ENCODE measurements at places on chromosomes 5 and 9.

GRCh38 chr5:41010572-41010971, 60.6 kb downstream of the MROH2B start:
- no peak for DNase-seq

DNA sequence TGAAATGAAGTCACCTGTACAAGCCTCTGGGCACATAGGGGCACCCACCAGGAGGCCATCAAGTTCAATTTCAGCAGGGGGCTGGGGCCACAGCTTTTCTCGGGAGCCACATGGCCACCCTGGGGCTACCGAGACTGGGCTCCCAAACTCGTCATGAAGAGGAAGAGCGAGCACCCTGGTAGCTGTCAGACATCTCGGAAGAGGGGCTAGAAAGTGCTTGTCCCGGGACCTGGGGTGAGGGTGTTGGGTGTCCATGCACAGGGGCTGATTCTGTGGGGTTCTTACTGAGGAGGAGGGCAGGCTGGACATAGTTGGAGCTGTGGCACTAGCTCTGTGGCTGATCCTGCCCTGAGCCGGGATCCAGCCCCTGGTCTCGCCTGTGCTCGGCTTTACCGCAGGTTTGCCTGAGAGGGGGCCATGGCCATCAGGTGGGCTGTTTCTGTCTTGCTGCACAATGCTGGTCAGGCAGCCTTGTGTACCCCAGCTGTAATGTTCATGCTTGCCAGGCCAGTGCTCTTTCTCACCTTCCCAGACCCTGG, 70.3 kb downstream of the PHF2 start:
- no peak for DNase-seq

DNA sequence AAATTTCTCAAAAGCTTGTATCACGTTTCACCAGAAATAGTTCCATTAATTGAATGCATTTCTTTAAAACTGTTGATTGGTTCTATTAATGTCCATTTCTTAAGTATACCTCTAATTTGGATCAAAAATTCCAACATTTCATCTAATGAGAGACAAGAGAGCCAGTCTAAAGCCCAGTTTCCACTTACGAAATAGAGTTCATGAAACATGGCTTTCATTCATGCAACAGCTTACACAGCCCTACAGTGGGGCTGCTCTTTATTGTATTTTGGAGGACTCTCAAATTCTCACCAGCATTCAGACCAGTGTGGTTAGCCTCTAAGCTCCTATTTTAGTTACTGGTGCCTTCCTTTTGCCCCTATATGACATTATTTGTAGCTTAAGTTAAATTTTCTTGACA, 566.9 kb upstream of the RGMB start:
- no peak for DNase-seq

DNA sequence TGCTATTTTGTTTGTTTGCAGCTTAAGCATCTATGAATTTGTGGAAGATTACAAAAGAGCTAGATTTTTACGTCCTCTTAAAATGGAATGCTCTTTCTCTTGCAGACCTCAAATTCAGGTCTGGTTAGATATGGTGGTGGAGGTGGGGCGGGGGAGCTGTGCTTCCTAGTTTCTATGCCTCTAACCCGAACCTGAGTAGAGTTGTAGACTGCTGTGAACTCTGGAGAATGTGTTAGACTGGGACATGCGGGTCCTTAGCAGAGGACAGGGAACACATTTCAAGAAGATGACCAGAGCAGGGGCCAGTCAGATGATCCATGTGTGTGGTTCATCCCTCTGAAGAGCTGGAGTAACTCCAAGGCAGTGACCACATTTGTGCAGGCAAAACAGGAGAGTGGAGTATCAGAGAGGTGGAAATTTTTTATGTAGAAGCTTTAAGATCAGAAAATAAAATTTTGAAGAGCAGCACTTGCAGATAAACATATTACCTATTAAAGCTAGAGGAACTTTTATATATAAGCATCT, 154.9 kb downstream of the FAM174A start:
- DNase-seq = no peak

DNA sequence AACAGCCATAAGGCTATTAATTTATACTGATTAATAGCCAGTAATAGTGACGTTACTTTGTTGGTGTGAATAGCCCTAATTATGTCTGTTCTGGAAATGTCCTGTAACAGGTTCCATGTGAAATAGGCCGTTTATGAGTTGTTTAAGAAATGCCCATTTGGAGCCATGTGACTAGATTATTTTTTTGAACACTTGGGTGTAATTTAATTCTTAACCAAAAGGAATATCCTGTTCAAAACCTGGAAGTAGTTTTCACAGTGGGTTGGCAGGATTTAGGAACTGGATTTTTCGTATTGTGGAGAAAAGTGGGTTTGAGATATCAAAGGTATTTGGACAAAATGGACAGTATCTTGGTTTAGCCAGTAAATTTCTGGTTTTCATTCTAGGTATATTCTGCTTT, 1.3 kb downstream of the TENT2 start:
- no peak for DNase-seq

DNA sequence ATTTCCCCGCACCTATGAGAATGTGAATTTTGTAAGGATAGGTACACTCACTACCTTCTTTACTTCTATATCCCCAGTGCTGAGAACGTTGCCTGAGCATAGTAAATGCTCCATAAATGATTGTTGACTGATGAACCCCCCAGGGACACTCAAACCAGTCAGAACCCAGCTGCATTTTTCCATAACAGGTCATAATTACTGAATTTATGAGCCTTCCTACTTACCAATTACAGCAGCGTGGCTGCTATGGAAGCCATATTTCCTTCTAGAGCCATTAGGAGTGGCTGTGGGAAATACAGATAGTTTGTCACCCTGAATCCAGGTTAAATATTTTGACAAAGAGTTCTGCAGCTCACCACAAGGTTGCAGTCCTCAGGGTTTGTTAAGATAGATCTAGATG, 135.0 kb downstream of the TAF11L14 start:
- DNase-seq = no peak

DNA sequence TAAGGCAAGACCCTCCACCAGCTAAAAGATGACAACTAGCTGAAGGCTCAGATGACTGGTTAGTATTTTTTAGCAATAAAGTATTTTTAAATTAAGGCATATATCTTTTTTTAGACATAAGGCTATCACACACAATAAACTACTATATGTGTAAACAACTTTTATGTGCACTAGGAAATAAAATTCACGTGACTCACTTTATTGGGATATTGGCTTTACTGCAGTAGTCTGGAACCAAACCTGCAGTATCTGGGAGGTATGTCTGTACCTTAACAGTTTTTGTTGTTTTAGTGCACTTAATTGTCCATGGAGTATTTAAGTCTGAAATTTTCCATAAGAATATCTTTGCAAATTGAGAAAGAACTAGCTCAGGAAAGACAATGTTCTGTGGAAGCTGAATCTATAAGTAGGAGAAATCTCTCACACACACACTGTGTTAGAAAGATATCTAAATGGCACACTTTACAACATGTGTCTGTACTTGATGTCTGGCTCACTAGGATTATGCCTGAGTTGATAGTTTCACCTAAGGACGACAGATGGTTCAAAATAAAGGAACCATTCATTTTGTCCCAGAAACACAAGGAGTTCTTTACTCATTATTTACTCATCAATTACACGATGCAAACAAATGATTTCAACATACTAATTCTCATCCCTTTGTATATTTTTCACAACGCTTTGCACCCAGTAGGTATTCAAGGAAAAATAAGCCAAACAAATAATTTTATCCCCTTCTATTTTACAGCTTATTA, 4.6 kb downstream of the RAPGEF6 start:
- no peak for DNase-seq

DNA sequence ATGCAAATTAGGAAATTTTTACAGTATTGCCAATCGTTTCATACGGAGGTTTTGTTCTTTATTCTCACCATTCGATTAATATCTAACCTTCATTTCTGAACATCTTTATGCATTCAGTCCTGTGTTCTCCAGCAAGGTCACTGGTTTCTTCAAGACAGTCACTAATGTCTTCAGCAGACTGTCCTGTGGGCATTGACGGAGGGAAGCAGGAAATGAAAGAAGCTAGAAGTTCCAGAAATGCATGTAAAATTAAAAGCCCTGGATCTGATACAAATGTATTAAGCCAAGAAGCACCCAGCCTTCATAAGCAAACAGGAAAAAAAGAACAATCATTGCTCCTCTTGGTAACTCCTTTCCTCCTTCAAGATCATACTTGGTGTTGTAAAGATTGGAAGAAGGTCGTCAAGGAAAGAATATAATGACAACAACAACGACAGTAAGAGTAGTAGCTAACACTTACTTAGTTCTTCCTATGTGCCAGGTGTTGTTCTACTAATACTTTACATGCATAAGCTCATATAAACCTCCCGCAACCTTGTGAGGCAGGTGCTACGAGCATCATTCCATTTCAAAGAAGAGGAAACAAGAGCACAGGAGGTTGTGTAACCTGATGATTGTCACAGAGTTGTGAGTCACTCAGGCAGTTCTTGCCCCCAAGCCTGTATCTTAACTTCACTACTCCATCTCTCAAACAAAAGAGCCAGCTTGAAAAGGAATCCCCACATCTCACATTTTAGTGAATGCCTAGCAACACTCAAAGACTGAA, 59.9 kb upstream of the CER1 start:
- no peak for DNase-seq

Measured in AG08395 (cell line).